Occipital lobe (tissue), 3 donors: ENCODE measurements at places on chromosomes 5 and 9. TPM values are rescaled to one million over a fixed set of nuclear protein-coding genes. Genes with fewer than 3 reads are reported as not detected.

GRCh38 chr9:121295662-121296191 lies 27.8 kb downstream of the GSN start:
- no peak for DNase-seq

GRCh38 chr9:132125944-132126679 lies 35.7 kb upstream of the NTNG2 start:
- no peak for DNase-seq

DNA sequence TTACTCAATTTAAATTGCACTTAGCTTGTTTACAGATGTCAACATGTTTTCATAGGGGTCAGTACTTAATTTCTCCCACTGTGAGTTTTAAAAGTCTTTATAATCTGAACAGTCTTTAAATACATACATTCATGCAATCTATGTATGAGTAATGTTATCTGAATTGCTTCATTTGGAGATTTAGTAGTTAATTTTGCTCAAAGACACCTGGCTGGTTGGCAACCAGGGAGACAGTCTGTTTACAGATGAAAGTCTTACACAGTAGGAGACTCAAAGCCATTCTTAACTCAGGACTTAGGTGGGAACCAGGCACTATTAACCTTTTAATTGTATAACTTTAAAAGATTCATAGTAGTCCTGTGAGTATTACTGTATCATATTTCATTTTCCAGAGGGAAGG lies 29.3 kb downstream of the DAB2 start:
- no peak for DNase-seq

GRCh38 chr5:125154301-125155110 lies 408.1 kb upstream of the ZNF608 start:
- no peak for DNase-seq

- DNase-seq, result no peak
Measured at GRCh38 chr5:65455064-65455463, 26.7 kb downstream of the ADAMTS6 start.

GRCh38 chr5:1314564-1314982 lies 19.7 kb upstream of the TERT start:
- no peak for DNase-seq

Gene OR13C8
- total RNA-seq, result not detected

DNA sequence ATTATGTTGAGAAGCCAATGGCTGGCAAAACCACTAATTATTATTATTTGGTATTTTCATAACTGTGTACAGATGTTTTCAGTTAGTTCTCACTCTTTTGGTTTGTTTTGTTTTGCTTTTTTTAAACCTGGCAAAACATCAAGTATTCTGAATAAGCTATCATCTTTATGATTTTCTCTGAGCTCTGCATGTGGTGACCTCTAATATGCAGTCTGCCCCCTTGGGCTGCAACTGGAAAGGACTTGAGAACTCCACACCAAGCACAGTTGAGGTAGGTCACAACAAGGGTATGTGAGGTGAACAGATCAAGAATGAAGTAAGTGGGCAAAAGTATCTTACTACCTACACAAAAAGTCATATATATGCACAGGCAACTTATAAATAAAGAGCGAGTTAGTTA lies 202.2 kb downstream of the NFIB start:
- no peak for DNase-seq

DNA sequence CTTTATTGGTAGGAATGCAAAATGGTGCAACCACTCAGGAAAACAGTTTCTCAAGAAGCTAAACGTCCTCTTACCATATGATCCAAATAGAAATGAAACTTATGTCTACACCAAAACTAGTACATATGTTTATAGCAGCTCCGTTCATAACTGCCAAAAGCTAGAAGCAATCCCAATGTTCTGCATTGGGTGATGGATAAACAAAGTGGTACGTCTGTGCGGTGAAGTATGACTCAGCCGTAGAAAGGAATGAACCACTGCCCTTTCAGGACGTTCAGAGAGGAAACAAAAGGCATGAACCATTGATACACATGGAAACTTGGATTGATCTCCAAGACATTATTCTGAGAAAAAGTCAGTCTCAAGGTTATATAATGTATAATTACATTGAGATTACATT lies 27.6 kb downstream of the HNRNPH1 start:
- DNase-seq, result no peak

- no peak for DNase-seq
Measured at GRCh38 chr5:92003806-92004205, 620.7 kb upstream of the ARRDC3 start.

Gene IFNA13
- not detected for total RNA-seq
